Right renal cortex interstitium (tissue), 3 donors: ENCODE measurements at places on chromosomes 2 and 18.

GRCh38 chr18:48599391-48599790, 60.6 kb downstream of the CTIF start:
- DNase-seq, result no peak

GRCh38 chr18:48186131-48186766, 222.9 kb downstream of the ZBTB7C start:
- DNase-seq, result no peak

GRCh38 chr2:48755473-48755872, at the start of gene LHCGR:
Gene LHCGR (minus strand): TSS chr2:48755724. CDS start chr2:48755671, 53 bp downstream.
- DNase-seq, result no peak

GRCh38 chr2:122031544-122032263, 276.3 kb downstream of the TSN start:
- DNase-seq, result no peak

- no peak for DNase-seq
Measured at GRCh38 chr2:20173064-20173463, 51.9 kb downstream of the SDC1 start.

DNA sequence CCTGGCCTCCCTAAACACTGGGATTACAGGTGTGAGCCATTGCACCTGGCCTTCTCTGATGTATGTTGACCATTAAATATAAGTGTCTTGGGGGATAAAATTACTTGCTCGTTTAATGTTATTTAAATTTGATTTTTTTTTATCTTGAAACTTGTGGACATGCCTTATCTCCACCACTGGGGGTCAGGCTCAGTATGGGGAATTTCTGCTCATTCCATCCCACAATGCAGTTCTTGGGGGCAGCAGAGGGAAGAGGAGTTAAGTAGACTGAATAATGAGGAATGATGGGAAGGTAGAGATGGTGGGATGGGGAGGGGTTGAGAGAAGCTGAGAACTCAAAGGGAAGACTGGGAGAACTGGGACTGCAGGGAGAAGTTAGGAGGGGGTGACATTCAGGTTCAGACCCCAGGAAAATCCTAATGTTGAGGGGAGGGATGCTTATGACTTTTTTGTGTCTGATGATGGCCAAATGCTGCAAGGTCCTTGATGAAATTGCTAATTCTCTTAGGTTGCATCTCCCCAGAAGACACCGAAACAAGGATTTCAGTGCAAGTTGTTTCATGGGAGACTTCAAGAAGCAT, 174.2 kb downstream of the MIB1 start:
- no peak for DNase-seq

- DNase-seq, result no peak
Measured at GRCh38 chr2:227826563-227826962, 12.9 kb downstream of the CCL20 start.

GRCh38 chr2:171432969-171433762, 624 bp downstream of the METTL8 start:
- DNase-seq, result peak; percentile 10

DNA sequence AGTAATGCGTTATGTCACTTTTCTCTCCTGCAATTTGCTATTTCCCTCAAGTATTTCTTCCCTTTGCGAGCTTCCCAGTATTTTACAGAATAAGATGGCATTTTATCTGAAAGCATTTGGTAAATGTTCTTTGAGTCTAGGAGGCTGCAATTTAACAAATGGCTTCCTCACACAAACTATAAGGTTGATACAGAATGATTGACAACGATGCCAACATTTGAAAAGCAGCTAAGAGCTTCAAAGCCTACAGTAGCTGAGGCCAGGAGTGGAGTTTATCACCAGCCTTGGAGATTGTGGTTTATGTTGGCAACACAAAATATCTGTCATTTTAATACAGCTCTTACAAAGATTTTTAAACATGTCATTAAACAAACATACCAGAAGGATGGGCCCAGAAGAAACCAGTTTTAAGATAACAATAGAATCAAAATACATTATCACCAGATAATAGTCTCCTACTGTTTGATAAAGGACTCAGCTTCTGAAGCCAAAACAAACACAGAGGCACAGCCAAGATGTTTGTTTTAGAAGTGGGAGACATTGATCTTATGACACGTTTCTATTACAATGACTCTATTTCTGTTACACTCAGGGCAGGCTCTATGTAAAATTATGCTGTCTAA, 711.4 kb upstream of the ACVR2A start:
- no peak for DNase-seq

DNA sequence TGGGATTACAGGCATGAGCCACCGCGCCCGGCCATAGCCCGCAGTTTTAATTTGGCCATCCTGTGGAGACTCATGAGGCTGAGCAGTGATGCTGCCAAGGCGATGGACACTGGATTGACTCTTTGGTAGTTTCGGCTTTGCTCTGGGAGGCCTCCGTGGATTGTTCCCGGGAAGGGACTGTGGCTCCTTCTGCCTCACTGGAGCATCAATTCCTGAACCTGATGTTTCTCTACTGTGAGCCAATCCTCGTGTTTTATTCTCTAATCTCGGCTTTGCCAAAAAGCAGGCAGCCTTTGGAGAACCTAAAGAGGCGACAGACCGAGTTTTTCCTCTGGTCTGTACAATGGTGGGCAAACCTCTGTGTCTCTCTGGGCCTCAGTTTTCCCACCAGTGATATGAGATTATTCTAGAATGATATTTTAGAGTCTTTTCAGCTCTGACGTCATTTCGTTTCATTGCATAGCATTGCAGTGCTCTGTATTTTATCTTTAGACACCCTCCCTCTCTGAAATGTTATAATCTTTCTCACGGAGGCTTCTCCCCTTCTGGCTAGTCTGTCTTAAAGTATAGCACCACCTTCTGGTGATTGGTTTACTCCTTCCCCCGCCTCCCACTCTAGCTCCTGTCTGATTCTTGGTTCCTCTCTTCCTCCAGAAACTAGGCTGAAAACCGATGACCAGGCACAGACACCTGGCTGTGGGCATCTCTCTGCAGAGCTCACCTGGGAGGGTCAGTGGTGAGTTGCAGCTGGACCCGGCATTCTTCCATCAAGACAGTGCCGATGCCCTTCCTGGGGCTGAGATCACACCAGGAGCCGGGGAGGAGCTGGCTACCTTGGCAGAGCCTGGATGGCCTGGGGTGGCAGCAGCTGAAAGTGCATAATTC, 341.3 kb downstream of the MYCN start:
- DNase-seq, result peak; percentile 27

DNA sequence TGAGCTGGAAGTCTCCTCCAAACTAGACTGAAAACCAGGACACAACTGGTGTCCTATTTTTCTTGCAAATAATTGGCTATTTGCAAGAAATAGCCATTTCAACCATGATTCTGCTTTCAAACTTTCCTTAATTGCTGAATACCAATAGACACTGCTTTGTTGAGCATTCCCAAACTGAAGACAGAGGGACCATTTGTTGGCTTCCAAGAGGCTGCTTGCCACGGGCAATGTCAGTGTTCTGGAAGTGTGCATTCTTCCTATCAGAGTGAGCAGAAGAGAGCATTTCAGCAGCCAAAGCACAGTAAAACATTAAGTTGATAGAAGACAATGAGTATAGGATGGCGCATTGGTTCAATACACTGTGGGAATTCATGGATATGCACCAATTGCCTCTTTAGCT, 360.5 kb upstream of the RGPD4 start:
- DNase-seq, result no peak

GRCh38 chr2:131408778-131409177, 44.8 kb upstream of the RAB6D start:
- DNase-seq, result no peak

GRCh38 chr2:25960920-25961319, 21.4 kb downstream of the KIF3C start:
- DNase-seq, result no peak

- DNase-seq, result no peak
Measured at GRCh38 chr2:151198645-151199044, 63.0 kb downstream of the RBM43 start.

- DNase-seq, result no peak
Measured at GRCh38 chr2:232611061-232611460, 22.3 kb upstream of the EFHD1 start.

- DNase-seq, result no peak
Measured at GRCh38 chr2:23069156-23069555, 315.8 kb upstream of the KLHL29 start.

DNA sequence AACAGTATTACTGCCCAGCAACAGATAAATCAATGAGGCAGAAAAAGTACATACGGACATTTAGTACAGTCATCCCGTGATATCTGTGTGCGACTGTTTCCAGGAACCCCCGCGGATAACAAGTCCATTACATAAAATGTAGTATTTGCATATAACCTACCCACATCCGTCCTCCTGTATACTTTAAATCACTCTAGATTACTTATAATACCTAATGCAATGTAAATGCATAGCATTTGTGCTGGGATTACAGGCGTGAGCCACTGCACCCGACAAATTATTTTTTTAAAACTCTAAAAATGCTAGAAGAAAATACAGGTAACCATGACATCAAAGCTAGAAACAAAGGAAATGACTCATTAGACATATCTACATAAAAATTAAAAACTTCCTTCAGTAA, 91.6 kb downstream of the FAM161A start:
- DNase-seq, result no peak

DNA sequence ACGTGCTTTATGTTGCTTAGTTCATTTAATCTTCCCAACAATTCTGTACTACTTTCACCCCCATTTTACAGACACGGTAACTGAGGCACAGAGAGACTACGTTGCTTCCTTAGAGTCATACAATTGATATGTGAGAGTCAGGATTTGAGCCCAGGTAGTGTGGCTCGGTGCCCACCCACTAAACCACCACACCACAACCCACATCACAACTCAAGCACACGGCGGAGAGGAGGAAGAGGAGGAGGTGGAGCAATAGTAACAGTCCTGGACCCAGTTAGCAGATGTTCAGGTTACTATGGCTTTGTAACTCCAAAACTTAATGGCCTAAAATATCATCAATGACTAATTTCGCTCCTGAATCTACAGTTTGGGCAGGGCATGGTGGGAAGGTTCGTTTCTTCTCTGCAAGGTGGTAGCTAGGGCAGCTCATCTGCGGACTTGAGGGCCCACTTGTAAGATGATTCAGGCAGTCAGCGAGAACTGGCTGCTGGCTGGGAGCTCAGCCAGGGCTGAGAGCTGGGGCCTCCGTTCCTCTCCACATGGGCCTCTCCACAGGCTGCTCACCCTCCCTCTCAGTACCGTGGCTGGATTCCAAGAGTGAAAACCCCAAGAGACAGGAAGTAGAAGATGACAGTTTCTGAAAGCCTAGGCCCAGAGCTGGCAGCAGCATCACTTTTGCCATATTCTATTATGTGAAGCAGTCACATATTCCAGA, 167.1 kb downstream of the ZFP36L2 start:
- DNase-seq, result no peak

DNA sequence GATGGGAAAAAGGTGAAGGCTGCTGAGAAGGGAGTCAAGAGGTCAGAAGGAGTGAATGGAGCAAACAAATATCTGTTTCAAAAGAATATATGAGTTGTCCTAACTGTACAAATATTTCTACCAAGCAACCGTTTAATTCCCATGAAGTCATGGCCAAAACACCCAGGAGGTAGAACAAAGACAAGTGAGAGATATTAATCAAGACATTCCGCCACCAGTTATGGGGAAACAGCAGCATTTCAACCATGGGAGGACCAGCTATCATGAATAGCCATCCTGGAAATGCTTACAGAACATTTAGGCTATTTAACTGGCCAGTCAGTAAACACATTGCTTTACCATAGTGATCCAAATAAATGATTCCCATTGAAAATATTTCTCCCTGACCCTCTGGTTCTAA, 396.3 kb downstream of the IRS1 start:
- DNase-seq, result no peak

- no peak for DNase-seq
Measured at GRCh38 chr2:45119855-45120254, 110.6 kb upstream of the SIX2 start.

- no peak for DNase-seq
Measured at GRCh38 chr2:168311261-168311910, 64.0 kb upstream of the STK39 start.

- DNase-seq, result no peak
Measured at GRCh38 chr2:2166881-2167280, 164.2 kb downstream of the MYT1L start.

DNA sequence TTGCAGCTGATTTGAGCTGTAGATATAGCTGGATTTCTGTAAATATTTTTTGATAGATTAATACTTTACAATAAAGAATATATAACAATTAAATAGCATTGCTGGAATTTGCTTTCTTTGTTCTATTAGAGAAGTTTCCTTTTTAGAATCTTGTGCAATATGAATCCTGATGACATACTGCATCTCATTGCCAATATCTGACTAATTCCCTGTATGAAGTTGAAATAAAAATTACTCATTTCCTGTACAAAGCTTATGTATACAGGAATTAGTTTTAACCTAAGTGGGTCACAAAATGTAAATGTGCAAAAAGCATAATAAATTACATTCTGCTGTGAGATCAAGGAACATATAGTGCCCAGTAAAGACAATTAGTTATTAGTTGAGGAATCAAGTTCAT, 72.8 kb upstream of the TMEFF2 start:
- DNase-seq, result no peak

DNA sequence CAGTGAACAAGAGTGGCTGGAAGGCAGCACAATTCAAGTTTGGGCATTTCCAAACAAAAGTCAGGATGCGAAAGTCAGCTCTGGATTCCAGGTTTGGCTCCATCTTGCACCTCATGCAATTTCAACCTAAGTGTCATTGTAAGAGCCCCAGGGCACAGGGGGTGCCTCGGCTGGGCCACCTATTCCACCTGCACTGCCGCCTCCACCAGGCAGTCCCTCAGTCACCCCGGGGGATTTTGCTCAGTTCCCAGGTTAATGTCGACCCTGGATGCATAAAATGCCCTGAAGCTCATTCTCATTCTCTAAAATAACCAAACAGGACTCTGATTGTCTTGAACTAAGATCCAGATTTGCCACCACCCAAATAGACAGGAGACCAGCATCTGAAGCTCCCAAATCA, 77.6 kb downstream of the EDAR start:
- no peak for DNase-seq

DNA sequence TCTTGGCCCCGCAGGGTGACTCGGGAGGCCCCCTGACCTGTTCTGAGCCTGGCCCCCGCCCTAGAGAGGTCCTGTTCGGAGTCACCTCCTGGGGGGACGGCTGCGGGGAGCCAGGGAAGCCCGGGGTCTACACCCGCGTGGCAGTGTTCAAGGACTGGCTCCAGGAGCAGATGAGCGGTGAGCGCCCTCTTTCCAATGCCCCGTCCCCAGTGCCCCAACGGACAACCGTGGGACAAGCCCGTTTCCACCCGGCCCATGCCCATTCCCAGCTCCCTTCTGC, 2.6 kb upstream of the CHRND start:
- DNase-seq, result no peak

DNA sequence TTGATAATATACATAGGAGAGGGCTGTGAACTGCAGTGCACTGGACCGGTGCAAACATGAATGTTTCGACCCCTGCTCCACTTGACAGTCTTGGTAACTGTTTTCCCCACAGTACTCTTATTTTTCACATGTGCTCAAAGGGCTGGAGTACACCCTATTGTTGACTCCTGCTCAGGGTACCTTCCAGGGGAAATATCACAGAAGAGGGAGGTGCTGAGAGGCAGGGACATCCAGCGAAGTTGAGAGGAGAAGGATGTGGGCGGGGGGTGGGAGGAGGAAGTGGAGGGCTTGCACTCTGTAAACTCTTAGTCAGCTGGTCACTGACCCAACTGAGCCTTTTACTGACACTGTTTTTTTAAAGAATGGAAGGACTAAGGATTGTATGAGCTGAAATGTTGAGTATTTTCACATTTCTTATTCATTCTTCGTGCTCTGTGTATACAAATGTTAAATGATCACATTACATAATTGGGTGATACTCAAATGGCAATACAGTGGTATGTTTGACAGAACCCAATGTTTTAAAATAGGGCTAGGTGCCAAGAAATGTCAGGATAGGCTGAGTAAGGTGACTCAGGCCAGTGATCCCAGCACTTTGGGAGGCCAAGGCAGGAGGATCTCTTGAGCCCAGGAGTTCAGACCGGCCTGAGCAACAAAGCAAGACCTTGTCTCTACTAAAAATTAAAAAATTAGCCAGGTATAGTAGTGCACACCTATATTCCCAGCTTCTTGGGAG, 10.0 kb downstream of the INPP4A start:
- DNase-seq, result no peak
